Panc1 (cell line): ENCODE measurements at places on chromosomes 2 and 18.

DNA sequence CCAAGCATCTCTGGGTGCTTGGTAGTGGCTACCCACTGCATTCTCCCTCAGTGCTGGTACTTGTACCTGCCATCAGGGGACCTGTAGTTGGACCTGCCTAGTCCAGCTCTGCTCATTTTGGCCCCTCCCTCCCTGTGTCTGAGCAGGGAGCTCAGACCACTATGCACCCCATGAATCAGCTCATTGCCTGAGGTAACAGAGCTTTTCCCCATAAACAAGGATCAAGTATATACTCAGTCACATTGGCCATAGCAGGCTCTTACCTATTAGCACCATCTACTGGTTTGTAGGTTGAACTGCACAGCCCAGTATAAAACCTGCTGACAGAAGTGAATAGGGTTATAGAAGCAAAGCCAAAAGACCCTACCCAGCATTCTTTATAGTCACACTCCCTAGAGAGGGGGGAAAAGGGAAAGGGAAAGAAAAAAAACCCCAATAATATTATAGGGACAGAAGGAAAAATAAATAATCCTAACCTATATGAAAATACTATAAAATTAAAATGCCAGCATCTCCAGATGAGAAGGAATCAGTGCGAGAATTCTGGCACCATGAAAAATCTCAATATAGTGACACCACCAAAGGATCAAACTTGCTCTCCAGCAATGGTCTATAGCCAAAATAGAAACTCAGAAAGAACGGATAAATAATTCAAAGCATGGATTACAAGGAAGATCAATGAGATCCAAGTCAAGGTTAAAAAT is 6.9 kb upstream of the FLACC1 start:
- peak; percentile 42 for DNase-seq

DNA sequence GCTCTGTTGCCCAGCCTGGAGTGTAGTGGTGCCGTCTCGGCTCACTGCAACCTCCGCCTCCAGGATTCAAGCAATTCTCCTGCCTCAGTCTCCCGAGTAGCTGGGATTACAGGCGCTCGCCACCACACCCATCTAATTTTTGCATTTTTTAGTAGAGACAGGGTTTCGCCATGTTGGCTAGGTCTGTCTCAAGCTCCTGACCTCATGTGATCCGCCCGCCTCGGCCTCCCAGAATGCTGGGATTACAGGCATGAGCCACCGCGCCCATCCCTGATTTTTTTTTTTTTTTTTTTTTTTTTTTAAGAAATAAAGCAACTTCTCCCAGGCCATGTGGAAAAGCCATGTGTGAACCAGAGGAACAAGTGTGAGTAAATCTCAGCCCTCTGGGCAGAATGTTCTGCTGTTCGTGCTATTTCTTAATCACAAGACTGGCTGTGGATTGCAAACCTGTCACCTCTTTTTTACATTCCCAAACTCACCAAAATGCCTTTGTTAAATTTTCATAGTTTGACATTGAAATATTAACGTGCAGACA is 6.4 kb upstream of the SH3BP4 start:
- no peak for DNase-seq

DNA sequence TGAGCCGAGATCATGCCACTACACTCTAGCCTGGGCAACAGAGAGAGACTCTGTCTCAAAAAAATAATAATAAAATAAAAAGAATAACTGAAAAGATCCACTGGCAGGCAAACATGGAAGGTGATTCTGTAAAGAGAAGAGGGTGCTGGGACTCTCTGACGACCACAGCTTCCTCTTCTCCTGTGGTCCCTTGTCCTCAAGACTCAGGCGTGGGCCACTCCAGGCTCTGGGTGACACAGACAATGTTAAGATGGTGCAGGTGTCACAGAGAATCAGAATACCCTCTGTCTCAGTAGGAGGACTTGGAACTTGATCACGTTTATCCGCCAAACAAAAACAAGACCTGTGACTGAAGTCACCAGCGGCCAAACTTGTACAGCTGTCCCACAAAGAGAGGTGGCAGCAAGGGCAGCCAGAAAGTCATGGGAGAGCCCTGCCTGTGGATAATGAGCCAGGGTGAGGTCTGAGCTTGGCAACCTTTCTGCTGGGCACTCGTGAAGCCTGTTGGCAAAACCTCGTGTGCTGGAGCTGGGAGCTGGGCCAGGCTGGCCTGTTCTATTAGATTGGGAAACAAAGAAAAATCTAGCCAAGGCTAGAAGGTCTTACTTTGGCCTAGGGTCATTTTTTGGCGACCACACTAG is 76.4 kb upstream of the ITGA6 start:
- no peak for DNase-seq

DNA sequence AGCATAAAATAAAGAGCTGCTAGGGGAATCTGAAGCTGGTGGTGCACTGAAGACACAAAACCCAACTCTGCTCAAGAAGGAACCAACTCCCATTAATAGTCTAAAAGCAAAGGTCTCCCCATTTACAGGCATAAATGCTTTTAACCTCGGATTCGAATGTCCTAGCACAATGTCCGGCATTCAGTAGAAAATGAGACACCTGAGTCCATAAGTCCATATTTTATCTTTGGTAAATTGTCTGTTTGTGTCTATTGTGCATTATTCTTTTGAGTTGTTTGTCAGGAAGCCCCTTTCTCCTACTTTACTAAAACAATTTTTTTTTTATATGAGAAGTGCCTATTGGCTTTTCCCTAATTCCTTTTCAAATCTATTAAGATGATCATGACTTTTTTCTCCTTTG is 179.5 kb upstream of the SMAD7 start:
- no peak for DNase-seq

DNA sequence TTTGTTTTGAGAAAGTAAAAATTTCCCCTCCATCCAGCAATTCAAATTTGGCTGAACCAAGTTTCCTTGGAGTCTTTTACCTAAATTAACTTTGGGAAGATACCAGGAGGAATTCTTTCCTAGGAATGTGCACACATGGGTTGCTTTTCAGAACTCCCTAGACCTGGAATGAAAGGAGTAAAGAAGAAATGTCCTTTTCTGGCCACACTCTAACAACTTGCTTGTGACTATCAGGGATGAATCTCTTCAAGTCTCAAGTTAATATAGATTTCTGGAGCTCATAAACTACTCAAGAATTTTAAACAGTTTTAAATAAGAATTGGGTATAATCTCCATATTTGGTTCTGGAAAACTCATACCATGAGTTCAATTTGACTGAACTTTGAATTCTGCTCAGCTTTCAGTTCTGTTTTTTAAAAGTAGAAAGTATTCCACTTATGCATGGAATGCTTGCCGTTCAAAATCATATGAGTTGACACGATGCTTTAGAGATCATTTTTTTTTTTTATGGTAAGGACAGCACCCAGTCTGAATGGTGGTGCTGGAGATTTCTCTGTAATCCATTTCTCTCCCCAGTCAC is 7.7 kb downstream of the RASGRP3 start:
- no peak for DNase-seq

DNA sequence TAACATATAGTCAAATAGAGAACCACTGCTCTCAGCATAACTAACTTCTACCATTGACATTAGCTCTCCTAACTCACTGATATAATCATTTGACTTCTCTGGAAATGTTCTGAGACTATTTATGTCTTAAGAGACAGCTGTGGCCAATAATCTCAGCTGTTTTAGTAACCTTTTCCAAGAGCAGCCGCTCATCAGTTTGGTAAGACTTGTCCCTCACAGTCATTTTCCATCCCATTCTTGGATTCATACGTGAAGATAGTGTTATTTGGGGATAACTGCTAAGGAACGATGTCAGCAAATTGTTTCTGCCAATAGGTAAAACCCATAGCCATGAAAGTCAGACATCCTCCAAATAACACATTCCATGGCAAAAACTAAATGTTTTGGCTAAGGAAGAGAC is 127.8 kb downstream of the LNPK start:
- DNase-seq: no peak

GRCh38 chr18:44514766-44515165 is 165.9 kb upstream of the SETBP1 start:
- no peak for DNase-seq

- no peak for DNase-seq
Observed at GRCh38 chr2:219111375-219112061, 49.1 kb downstream of the NHEJ1 start.

GRCh38 chr2:220887271-220887870 is 684.7 kb downstream of the EPHA4 start:
- no peak for DNase-seq

DNA sequence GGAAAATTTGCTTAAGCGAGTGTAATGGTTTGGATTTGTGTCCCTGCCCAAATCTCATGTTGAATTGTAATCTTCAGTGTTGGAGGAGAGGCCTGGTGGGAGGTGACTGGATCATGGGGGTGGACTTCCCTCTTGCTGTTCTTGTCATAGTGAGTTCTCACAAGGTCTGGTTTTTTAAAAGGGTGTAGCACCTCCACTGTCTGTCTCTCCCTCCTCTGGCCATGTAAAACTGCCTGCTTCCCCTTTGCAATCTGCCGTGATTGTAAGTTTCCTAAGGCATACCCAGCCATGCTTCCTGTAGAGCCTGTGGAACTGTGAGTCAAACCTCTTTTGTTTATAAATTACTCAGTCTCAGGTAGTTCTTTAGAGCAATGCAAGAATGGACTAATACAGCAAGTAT is 6.6 kb downstream of the YIPF4 start:
- no peak for DNase-seq
